Memory B cell (primary cell): ENCODE measurements at places on chromosomes 2 and 18.

- no peak for DNase-seq
Measured at GRCh38 chr2:219671279-219671678, 43.8 kb downstream of the SLC4A3 start.

- no peak for DNase-seq
Measured at GRCh38 chr2:120319123-120319522, 26.8 kb upstream of the INHBB start.

GRCh38 chr2:188734691-188735090 is 239.5 kb upstream of the COL3A1 start:
- DNase-seq = no peak

GRCh38 chr2:24958411-24958935 is 13.3 kb downstream of the DNAJC27 start:
- DNase-seq = no peak

- no peak for DNase-seq
Measured at GRCh38 chr18:10062302-10063300, 148.8 kb downstream of the VAPA start.

GRCh38 chr2:41992671-41993434 is 55.0 kb upstream of the PKDCC start:
- no peak for DNase-seq

DNA sequence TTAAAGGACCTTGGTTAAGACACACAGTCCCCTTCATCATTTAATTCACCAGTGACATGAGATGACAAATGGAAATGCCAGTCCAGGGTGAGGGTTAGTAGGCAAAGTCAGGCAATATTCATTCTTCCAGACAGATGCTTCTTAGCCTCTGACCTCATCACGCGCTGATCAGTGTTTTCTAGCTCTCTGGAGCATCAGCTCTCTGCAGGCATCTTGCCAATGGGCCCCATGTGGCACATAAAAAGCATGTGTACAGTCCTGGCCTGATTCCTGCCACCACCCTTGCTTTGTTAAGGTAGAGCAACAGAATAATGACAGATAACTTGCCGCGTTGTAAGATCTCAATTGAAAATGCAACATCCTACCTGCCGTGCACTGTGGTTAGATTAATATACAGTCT is 20.3 kb upstream of the NPAS2 start:
- no peak for DNase-seq

DNA sequence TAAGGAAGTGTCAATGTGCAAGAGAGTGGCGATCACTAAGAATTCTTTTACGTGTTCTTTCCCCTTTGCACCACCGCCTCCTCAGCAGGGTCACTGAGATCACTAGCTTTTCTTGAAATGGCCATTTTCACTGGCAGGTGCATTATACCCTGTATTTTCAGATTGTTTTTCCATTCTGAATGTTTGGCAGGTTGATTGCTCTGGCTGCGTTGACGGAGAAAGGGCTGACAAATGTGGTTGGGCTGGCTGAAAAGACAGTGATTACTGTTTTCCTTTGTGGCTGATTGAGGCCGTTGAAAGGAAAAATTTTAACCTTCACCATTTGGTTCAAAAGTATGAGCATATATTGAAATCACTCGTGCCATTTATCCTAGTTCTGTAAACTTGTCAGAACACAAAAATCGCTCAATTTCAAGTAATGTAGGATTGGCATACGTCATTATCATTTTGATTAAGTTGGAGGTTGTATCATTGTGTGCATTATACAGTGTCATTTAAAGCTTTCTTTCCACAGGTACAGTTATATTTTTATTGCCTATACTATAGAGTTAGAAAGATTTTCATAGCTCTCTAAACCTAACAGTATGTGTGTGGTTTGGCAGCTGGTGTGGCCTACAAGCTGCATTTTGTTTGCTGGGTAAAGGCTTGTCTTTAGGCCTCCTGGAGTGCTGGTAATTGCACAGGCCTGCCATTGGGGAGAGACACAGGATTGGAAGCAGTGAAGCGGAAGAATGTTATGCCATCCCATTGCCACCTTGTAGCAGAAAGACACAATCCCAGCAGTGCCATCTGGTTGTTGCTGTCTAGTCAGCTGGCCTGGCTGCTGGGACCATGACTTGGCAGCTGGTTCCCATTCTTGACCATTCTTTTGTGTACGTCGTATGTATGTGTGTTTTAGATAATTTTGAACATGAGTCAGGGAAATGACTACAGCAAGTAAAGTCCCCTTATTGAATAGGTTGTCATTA is 36.7 kb downstream of the DYNC1I2 start:
- no peak for DNase-seq

GRCh38 chr2:212901604-212902275 is 249.7 kb downstream of the IKZF2 start:
- no peak for DNase-seq

DNA sequence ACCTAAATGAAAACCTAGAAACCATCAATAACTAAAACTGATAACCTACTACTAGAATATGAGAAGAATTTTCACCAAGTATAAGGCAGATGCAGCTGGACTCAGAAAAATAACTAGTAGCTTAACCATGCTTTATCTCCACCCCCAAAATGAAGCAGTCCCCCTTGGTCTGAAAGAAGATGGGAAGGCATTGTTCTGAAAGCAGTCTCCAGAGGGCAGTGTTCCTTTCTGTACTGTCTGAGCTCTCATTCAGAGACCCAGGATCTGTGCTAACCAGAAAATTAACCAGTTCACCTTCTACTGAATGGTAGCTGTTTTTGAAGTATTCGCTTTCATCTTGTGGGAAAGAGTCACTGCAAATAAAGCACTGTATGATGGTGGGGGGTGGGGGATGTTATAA is 273.0 kb downstream of the PDE11A start:
- no peak for DNase-seq

DNA sequence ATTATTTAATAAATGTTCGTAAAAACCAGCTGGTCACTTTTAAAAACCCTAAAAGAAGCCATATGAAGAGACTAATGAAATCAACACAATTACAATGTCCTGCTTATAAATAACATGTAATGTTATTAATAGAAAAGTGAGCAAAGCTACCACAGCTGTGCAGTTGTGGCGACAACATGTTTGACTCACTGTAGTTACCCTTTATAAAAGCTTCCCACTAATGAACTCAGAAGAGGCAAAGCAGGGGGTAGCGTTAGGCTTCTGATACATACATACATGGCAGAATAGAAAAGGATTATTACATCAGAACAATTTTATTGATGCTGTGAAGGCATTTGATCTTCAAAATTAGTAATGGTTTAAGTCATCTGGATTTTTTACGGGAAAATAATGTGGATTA is 219.7 kb downstream of the SLC4A10 start:
- DNase-seq = no peak

- DNase-seq = no peak
Measured at GRCh38 chr2:239917125-239917956, 107.8 kb downstream of the NDUFA10 start.

DNA sequence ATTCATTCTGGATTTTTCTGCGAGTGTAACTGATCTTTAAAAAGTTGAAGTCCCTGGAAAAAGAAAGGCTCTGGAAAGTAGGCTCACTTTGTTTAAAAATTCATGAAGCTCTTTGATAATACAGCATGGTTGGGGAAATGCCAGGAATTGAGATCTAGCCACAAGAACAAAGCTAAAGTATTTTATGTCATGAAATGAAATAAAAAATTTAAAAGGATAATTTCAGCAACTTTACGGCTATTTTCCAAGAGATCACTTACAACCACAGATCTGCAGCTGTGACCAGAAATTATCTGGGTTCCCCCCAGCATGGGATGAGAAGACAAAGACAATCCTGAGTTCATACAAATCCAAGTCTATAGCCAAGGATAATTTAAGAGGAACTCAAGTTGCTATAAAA is 25.3 kb upstream of the RFX8 start:
- DNase-seq = no peak

DNA sequence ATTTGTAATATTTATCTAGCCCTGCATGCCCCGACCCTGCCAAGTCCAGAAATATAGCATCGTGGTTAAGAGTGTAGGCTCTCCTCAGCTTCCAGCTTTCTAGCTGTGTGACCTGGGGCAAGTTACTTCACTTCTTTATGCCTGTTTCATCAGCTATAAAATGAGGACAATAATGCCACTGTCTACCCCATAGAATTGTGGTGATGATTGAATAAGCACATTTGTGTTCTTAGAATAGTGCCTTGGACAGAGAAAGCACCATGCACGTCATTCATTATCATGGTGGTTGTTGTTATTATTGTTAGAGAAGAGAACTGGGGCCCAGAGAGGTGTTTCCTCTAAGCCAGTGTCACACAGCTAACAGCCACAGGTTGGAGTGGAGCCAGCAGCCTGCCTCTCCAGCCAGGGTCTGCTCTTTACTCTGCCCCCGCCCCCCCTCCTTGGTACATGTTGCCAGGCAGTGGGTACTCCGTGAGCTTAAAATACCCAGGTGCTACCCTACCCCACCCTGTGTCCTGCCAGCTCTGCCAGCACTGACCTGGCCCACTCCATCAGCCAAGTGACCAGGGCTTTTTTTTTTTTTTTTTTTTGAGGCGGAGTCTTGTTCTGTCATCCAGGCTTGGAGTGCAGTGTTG is 202.1 kb downstream of the CTIF start:
- DNase-seq = no peak

GRCh38 chr2:129199501-129199900 is 780.0 kb upstream of the RAB6C start:
- DNase-seq = no peak

DNA sequence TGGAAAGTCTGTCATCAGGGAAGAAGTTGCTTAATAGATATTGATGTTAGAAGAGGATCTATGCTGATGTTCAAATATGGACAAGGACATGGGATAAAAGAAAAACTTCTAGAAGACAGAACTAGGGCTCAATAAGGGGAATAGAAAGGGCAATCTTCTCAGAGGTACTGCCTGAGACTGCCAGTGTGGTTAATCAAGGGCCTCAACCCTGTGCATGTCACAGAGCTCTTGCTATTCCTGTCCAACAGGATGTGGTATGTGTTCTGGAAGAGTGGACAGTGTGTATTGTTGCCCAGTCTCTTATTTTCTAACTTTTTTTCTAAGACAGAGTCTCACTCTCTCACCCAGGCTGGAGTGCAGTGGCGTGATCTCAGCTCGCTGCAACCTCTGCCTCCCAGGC is 27.8 kb upstream of the RNF125 start:
- DNase-seq = no peak

GRCh38 chr2:2575870-2576386 is 244.9 kb upstream of the MYT1L start:
- no peak for DNase-seq

- DNase-seq = no peak
Measured at GRCh38 chr2:105584435-105585010, 160.2 kb upstream of the NCK2 start.

- DNase-seq = no peak
Measured at GRCh38 chr2:27773959-27774358, 2.4 kb downstream of the MRPL33 start.

GRCh38 chr2:217743407-217743806 is 259.4 kb downstream of the TNS1 start:
- DNase-seq = no peak

GRCh38 chr2:173750831-173751230 is 214.3 kb downstream of the SP3 start:
- DNase-seq = no peak

DNA sequence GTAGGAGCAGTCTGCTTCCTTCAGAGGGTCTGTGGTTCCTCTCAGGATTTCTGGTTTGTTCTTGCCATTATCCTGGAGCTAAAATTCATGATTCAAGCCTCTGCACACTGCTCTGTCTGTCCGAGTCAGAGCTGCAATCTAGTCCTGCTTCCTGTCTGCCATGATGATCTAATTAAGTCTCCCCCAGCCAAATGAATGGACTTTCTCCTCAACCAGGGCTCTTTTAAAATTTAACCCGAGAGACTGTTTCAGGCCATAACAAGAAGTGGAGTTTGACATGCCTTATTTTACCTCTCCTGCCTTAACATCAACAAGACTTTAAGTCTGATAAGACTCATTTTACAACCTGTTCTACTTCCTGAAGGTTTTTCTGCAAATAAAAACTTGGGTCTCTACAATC is 1009.6 kb upstream of the DDX18 start:
- no peak for DNase-seq

GRCh38 chr2:181178130-181178529 is 197.7 kb downstream of the UBE2E3 start:
- DNase-seq = no peak

- no peak for DNase-seq
Measured at GRCh38 chr2:10879624-10880585, 31.8 kb upstream of the KCNF1 start.

DNA sequence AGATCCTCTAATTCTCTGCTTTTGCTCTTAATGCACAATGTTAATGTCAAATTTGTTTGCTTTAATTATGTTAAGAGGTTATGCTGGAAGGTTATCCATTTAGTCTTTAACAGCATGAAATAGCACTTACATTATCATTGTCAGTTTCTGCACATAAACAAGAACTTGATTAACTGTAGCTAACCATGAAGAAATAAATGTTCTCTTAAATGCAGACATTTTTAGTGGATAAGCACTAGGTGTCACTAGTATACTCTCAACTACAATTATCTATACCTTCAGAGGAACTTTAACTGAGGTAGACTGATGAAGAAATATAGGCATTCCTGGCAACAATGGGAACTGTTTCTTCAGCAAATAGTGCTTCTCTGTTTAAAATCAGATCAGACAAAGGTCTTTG is 178.8 kb upstream of the CHST9 start:
- DNase-seq = no peak

- DNase-seq = no peak
Measured at GRCh38 chr2:86186431-86186830, 8.8 kb downstream of the IMMT start.

DNA sequence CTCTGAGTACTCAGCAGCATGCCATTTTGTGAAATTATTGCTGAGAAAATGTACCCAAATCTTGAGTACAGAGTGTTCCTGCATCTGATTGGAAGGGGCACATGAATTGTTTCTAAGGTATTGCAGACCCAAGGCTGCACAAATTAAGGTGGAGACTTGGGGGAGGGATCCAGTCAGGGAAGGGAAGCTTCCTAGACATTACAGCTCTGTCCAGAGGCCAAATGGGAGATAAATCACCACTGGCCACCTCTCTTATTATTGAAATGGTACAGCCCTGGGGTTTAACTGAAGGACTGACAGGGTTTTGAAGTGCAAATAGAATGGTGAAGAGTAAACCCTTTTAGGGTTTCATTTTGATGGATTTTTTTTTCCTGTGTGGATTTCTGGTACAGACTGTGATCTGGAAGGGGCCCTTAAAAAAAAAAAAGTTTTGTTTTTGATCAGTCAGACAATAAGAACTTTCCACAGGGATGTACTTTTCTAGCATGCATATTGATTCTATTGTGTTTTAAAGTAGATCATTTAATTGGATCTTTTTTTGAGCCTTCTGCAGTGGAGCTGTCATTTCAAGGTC is 119.4 kb downstream of the GREB1L start:
- no peak for DNase-seq

GRCh38 chr2:30315391-30316063 is 84.2 kb downstream of the LBH start:
- DNase-seq = no peak

- no peak for DNase-seq
Measured at GRCh38 chr2:69095305-69095704, 82.3 kb downstream of the ANTXR1 start.

DNA sequence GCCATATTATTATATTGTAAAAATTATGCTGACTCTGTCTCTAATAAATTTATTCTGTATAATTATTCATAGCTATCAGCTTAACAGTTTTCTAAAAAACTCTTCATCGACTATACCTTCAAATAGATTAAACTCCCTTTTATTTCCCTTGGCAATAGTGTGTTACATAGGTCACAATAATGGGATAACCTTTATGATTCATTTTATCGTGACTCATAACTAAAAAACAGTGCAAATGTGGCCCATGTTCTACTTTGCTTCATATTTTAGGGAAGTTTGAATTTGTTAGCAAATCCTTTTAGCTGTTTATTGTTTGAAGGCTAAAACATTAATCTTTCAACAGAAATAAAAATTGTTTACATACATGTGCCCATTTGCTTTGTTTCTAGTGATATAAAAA is 783.2 kb upstream of the CDH2 start:
- DNase-seq = no peak

- no peak for DNase-seq
Measured at GRCh38 chr2:126836761-126837679, 61.7 kb upstream of the TEX51 start.
